ENCODE measurements at places on chromosomes 5 and 9.

DNA sequence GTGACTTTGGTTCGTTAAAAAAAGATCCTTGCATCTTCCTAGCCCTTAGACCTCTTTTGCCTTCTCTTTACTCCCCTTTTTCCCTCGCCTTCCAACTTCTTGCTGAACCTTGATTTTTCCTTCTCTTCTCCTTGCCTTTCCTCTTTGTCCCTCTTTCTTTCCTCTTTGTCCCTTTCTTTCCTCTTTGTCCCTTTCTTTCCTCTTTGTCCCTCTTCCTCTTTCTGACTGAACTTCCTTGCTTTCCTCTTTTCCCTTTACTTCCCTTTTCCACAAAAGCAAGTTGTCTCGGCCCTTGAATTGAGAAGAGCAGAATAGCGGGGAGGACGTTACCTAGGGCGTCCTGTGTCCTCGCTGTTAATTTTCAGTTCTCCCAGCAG is 1.4 kb upstream of the MLLT3 start:
- DNase-seq, result no peak

DNA sequence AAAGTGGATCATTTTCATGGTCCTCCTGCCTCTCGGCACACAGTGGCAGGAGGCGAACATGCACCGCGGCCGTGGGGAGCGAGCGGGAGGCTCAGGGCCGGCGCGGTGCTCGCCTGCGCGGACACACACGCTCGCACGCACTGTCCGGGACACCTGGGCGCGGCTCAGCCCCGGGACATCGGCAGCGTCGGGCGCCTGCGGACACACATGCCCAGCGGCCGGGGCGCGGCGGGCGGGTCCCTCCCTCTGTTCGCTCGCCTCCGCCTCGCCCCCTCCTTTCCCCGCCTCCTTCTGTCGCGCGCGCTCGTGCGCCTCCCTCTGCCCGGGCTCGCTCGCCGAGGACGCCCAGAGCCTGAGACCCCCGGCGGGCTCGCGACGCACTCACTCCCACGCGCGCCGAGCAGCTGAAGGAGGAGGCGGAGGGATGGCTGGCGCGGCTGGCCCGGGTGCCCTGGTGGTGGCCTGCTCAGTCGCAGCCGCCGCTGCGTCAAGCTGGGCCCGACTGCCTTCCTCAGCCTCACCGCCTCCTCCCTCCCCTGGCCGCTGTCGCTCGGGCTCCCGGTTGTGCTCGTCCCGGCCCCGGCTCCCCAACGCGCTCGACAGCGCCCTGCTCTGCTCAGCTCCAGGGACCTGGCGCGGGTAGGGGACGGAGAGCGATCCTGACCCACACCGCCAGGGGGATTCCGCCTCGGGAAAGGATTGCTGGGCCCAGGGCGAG is at the start of gene FRMD3:
Gene FRMD3 (minus strand): TSS at position 230 of the 718 bp plus-strand sequence. CDS start 170 bp downstream, at position 60.
- DNase-seq, result peak; percentile 92

DNA sequence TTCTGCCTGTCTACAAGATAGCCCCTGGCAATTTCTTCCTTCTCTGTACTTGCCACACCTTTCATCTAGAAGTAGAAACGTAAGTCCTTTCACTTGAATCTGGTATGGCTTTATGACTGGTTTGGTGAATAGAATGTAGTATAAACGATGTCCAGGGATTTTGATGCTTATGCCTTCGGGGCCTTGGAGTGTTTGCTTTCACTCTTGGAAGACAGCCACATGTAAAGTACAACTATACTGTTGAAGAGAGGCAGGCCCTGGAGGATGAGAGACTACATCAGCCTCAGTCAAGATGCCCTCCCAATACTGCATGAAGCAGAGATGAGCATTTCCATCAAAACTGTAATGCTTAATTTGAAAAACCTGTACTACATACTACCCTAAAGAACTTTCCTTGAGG is 553.8 kb upstream of the C9orf72 start:
- DNase-seq, result no peak

GRCh38 chr5:143874312-143874711 is 62.4 kb downstream of the HMHB1 start:
- DNase-seq, result no peak

- DNase-seq, result no peak
These were observed 43.9 kb upstream of the IL33 start for GRCh38 chr9:6171667-6172066.

DNA sequence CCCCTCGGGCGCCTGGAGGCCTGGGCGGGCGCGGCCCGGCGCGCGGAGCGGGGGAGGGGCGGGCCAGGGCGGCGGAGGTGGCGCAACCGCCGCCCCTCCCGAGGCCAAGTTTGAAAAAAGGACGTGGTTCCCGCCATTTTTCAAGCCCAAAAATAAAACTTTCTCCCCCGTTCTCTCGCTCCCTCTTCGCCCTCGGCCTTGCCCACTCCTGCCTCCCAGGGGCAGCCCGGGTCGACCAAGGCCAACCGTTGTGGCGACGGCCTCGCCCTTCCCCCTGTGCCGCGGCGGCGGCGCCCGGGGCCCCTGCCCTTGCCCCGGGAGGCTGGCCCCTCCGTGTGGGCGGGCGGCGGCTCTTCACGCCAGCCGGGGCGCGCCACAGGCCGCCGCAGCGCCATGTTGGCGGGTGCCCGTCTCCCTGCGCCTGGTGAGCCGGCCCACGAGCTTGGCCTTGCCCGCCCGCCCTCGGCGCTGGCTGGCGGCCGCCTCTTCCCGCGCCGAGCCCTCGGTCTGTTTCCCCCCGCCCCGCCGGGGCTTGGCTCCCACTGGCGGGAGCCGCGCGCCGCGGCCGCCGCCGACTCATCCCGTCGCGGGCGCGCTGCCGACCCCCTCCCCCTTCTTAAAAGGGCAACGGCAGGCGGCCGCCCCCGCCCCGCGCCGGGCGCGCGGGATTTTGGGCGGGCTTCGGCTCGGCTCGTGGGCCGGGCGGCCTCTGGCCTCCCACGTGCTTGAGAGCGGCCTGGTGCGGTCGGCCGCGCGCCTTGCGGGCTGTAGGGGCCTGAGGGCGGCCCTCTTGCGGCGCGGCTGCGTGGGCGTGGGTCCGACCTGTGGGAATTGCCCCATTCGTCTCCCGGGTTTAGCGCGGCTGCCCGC is 1.3 kb downstream of the ANP32B start:
- DNase-seq, result peak; percentile 42

DNA sequence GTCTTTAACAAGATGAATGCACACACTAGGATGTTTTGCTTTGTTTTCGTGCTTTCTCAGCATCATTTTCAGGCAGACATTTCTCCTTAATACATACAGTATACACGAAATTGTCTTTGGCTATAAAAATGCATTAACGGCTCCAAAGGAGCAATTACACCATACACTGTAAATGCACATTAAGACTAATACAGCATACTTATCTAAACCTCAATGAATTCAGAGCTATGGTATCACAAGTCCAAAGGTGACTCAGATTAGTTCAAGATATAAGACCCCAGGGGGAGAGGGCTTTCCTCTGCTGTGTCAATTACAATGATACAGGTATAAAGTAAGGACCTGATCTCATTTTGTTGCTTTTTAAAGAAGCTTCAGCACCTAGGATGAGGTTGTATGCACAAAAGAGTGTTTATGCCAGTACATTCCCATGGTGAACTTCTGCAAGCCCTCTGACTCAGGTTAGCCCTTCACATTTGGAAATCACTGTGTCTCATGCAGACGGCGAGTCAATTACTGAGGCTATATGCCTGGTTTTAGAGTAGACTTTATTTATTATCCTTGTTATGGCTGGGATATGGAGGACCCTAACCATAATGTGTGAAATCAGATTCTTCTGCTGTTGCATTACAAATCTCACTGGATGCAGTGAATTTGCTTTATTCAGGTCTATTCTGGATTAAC is 233.3 kb downstream of the ZNF608 start:
- no peak for DNase-seq

GRCh38 chr9:72149231-72149975 is at the start of gene GDA:
TSS of gene GDA (plus strand) at chr9:72149440. CDS start at chr9:72149560, 120 bp downstream.
- no peak for DNase-seq

DNA sequence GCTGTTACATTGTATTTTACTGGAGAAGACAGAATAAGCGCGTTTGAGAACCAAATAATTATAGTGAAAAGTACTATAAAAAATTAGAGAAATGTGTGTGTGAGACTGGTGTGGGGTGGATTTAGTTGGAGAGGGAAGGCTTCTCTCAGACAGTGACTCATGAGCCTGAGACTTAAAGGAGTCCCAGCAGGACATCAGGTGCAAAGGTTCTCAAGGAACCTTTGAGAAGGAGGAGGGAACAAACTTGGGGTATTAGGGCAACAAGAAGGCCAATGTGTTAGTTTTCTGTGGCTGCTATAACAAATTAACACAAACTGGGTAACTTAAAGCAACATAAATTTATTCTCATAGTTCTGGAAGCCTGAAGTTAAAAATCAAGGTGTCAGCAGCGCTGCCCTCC is 4.9 kb downstream of the DDX4 start:
- no peak for DNase-seq

DNA sequence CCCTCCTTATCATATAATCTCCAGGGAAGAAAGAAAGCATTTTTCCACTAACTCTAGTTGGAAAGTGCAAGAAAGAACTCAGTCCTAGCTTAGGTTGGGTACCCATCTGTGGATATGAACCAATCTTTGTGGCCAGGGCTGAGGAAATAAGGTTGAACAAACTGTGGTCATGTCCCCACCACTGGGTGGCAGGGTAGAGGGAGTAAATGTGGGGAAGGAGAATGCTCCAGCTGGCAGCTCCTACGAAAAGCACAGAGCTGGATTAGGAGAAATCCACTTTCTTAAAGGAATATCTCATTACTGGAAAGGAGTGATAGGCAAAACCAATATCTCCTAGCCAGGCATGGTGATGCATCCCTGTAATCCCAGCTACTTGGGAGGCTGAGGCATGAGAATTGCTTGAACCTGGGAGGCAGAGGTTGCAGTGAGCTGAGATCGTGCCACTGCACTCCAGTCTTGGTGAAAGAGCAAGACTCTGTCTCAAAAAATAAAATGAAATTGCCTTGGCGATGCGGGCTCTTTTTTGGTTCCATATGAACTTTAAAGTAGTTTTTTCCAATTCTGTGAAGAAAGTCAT is 175.1 kb downstream of the CCDC192 start:
- no peak for DNase-seq

DNA sequence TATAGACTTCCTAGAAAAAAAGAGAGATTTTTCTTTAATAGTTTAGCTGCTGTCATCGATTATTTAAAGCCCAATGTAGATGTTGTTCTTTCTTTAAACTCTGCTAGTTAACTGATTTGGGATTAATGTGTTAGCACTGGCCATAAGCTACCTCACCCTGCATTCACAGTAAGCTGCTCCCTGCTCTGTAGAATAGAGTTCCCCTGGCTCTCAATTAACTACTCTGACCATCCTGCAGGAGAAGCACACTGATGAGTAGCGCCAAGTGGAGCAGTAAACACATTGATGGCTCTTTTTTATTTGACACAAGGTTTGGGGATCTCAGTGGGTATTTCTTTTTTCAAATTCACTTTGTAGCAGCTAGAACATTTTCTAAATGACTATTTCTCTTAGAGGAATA is 807.9 kb upstream of the ZNF608 start:
- no peak for DNase-seq

DNA sequence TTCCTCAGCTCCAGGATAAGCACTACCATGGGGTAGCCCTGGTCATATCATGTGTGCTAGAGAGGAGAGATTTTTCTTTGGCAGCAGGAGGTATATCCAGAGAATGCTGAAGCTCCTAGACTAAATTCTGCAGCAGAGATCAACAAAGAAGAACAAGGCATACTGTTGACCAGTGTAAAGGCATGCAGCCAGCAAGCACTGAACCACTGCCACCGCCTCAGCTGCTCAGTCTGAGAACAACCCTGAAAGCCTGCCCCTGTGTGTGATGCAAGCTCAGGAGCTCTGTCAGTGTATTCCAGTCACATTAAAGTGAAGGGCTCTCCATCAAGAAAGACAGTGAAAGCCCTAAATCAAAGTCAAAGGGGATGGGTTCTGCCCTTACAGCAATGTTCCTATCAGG is 439.5 kb upstream of the CD180 start:
- DNase-seq, result no peak

- DNase-seq, result no peak
These were observed 10.5 kb downstream of the ECM2 start for GRCh38 chr9:92525306-92525705.

- DNase-seq, result no peak
These were observed 168.9 kb downstream of the MUSK start for GRCh38 chr9:110837401-110838005.

- DNase-seq, result no peak
These were observed 17.5 kb upstream of the ECPAS start for GRCh38 chr9:111501648-111502047.

- DNase-seq, result no peak
These were observed 79.4 kb downstream of the NLN start for GRCh38 chr5:65801352-65801783.

GRCh38 chr5:67182301-67182790 is 14.3 kb downstream of the CD180 start:
- no peak for DNase-seq

- no peak for DNase-seq
These were observed 59.5 kb downstream of the PTBP3 start for GRCh38 chr9:112273876-112274275.

DNA sequence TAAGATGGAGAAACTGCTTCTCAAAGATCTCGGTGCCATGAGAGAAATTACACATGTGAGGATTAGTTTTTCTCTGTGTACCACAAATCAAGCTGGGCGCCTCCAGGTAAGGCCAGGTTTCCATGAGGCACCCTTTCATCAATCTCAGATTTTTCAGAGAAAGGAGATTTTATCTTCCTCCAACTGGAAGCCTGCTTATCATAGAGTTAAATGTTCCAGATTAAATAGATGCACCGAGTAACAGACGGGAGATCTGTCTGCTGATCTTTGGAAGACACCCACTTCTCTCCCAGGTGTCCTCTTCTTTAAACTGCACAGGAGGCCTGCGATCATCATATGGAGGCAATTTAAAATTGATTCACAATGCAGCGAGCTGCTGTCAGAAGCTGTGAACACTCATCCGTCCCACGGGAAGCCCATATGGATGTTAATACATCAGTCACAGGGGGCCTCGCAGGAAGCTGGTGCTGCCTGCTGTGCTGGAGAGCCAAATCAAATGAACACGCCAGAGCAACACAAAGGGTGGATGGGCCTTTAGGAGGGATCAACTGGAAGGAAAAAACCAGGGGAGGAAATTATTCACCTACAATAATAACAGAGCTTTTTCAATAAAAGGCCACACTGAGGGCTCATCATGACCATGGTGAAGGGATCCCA is 93.3 kb downstream of the TLE1 start:
- no peak for DNase-seq

DNA sequence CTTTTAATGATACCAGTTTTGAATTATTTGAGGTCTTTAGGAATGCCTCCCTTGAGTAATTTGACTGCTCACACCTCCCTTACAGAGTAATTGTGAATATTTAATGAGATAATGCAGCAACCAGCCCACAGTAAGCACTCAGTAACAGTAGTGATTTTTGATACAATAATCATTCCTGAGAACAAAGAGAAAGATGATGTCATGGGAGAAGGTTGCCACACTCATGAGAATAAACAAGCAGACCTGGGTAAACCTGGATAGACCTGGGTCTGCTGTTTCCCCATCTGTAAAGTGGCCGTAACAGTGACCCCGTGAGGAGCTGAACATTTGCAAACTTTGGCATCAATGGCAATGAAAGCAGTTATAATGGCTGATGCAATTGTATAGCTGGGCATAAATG is 4.2 kb downstream of the C1QTNF2 start:
- no peak for DNase-seq

- DNase-seq, result no peak
These were observed 11.8 kb upstream of the FCN1 start for GRCh38 chr9:134929193-134930158.
